ENCODE measurements at places on chromosomes 4 and X. TPM values are rescaled to one million over a fixed set of nuclear protein-coding genes. Genes with fewer than 3 reads are reported as not detected.

Gene DRD5
- total RNA-seq = not detected

Gene F8
- total RNA-seq = 4.0 TPM

Gene BEX5
- total RNA-seq = not detected

Gene S100P
- total RNA-seq = not detected

Gene DCAF4L1
- 0.13 TPM for total RNA-seq

Gene USP17L26
- not detected for total RNA-seq

Gene OSTC
- total RNA-seq = 174 TPM

Gene MAGEB1
- total RNA-seq = not detected

Gene LRBA
- total RNA-seq = 51.9 TPM

Gene WAS
- total RNA-seq = 0.13 TPM

Gene TLR7
- total RNA-seq = not detected

Gene DCAF8L1
- not detected for total RNA-seq

Gene SYTL4
- 4.1 TPM for total RNA-seq

Gene SPCS3
- 126 TPM for total RNA-seq

Gene KLHL4
- total RNA-seq = 6.2 TPM

Gene POF1B
- total RNA-seq = not detected

Gene ETDA
- not detected for total RNA-seq

Gene INTS12
- 15.1 TPM for total RNA-seq

Gene CFAP47
- not detected for total RNA-seq

Gene SATL1
- total RNA-seq = not detected

Gene REELD1
- total RNA-seq = not detected

Gene MND1
- 0.79 TPM for total RNA-seq

Gene GLRA2
- not detected for total RNA-seq

Gene SLITRK2
- total RNA-seq = not detected

Gene TLL1
- 0.10 TPM for total RNA-seq

Gene GPR101
- not detected for total RNA-seq

Gene TCEAL5
- total RNA-seq = not detected

Gene CYP4V2
- 25.5 TPM for total RNA-seq

Gene MAD2L1
- 13.7 TPM for total RNA-seq

Gene GPC3
- 19.5 TPM for total RNA-seq

Gene BEND2
- not detected for total RNA-seq

Gene TIMP1
- total RNA-seq = 1,183 TPM

Gene SEPTIN6
- total RNA-seq = 20.1 TPM

Gene FAT4
- total RNA-seq = 39.0 TPM

Gene ZDHHC9
- total RNA-seq = 41.4 TPM

Gene MAGEB17
- total RNA-seq = not detected

Gene ADH1C
- total RNA-seq = 0.23 TPM

Gene UGT2B7
- not detected for total RNA-seq

Gene MBNL3
- 1.3 TPM for total RNA-seq

Gene ITIH6
- not detected for total RNA-seq

Gene SPP1
- total RNA-seq = 2.4 TPM

Gene PNCK
- 3.1 TPM for total RNA-seq

All from smooth muscle cell of the pulmonary artery (primary cell).